Kidney epithelial cell (primary cell): ENCODE measurements at places on chromosomes 7 and 10.

DNA sequence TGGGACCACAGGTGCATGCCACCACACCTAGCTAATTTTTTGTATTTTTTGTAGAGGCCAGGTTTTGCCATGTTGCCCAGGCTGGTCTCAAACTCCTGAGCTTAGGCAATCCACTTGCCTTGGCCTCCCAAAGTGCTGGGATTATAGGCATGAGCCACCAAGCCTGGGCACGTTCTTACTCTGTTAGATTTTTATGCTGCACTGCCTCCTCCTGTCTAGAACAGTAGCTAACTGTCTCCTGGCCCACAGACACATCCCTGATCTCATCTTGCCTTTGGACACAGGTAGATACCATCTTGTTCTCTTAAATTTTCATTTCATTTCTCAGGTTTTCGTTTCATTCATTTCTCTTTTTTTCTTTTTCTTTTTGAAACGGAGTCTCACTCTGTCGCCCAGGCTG is 41.1 kb downstream of the BLVRA start:
- DNase-seq = no peak

DNA sequence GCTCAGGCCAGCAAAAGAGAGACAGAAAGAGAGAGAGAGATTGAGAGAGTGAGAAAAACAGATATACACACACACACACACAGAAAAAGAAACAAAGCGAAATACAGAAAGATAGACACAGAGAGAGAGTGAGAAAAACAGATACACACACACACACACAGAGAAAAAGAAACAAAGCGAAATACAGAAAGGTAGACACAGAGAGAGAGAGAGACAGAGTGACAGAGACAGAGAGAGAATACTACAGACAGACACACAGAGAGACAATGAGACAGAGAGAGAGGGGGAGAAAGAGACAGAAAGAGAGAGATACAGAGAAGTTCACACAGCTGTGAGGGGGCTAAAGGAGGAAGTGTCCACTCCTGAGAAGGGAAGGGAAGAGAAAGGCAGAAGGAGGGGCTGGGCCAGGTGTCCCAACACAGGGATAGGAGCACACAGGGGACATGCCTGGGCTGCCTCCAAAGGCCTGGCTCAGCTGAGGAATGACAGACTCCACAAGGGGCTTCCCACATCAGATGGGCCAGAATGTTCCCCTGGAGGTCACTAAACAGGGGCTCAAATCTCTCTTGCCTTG is 4.3 kb downstream of the GCK start:
- no peak for DNase-seq

GRCh38 chr7:50779427-50779826 is 3.3 kb downstream of the GRB10 start:
- DNase-seq = no peak

DNA sequence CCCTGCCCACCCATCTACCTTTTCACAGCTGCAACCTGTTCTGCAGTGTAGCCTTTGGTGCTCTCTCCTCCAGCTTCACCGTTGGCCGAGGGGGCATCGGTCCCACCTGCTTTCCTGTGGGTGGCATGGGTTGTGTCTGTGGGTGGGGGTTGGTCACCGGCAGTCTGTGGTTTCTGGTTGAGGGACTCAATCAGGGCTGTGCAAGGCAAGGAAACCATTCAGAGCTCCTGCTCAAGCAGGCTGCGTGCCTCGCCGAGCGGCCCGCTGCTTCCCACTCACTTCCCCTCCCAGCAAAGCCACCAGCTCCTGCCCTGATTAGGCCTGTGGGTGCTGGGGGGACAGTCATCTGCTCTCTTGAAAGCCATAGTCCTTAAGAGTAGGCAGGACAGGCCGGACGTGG is 9.8 kb downstream of the DNAJB12 start:
- DNase-seq = no peak

DNA sequence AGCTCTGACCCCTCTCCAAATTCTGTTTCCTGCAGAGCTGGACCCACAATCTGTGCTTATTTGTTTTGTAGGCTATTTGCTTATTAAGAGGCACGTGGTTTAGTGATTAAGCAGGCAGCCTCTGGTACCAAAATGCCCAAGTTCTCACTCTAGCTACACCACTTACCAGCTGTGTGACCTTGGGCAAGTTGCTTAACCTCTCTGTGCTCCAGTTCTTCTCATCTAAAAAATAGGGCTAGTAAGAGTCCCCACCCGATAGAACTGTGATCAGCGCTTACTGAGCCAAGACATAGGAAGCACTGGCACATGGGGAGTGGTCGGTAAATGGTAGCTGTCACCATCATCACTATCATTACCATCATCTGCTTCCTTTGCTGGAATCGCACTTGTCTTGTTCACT is 20.8 kb downstream of the C10orf105 start:
- DNase-seq = no peak

DNA sequence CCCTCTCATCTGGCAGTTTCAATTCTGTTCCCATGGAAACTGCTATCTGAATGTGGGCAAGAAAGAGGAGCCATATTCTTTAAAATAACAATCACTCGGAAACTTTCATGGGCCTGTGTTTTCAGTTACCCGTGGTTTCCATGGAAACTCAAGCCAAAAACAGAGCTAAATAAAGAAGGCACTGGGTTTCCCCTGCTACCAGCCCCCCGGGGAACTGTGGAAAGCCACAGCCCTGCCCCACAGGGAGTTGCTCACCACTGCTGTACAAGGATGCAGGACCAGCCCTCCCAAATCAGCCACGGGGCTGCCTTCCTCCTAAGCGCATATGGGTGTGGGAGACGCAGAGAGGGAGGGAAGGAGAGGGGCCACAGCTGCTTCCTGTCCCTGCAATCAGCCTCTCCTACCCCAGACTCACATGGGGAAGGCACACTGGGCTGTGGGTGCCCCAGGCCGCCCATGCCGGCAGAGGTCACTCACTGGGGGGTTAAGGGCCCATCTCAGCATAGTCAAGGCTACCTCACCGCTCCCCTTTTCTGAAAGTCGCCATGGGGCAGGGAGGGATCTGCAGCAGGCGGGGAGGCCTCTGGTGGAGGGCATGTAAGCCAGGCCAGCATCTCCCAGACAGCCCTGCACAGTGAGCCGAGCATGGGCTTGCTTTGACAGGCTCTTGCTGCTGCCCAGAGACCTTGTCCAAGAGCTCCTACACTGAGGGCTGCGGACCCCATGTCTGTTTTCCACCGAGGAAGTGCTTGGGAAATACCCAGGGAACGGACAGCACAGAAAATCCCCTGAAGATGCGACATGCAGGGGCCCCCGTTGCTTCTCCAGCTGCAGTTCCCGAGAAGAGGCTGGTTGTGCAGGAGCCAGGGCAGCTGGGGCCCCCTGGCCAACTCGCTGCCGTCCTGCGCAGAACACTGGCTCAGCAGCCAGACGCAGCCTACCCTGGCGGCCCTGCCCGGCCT is 157.3 kb upstream of the PPP2R2D start:
- no peak for DNase-seq

- DNase-seq = no peak
These were observed 6.1 kb upstream of the HOXA2 start for GRCh38 chr7:27108390-27109127.

DNA sequence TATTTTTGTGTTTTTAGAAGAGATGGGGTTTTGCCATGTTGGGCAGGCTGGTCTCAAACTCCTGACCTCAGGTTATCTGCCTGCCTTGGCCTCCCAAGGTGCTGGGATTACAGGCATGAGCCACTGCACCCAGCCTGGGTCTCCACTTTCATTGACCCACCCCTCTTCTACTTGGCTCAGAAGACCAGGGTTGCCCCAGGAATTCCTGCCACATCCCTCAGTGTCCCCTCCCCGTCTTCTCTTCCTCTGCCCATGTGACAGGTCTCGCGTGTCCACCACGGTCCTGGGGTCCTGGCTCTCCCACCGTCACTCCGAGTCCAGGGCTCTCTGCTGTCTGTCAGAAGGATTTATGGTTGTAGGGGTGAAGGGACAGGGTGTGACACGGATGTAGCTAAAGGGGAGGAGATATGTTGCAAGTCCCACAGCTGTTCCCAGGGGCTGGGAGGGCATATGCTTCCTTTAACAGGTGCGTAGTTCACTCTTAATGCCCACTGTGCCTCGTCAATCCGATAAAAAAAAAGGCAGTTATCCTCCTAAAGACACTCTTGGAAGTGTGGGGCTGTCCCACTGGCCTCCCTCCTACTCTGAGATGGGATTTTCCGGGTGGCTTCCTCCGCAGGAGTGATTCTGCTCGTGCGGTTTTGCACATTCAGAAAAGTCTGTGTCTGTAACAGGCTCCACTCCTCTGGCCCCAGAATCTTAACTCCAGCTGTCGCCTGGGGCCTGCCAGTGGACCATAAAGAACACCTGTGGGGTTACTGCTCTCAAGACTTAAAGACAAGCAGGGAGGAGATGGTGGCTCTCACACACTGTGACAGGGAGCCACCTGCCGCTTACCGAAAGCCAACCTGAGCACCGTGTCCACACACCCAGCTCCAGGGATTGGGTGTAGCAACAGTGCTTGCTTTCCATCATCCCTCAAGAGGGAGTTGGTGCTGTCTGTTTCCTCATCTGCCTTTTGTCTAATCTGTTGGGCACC is 36.7 kb upstream of the SHH start:
- no peak for DNase-seq

DNA sequence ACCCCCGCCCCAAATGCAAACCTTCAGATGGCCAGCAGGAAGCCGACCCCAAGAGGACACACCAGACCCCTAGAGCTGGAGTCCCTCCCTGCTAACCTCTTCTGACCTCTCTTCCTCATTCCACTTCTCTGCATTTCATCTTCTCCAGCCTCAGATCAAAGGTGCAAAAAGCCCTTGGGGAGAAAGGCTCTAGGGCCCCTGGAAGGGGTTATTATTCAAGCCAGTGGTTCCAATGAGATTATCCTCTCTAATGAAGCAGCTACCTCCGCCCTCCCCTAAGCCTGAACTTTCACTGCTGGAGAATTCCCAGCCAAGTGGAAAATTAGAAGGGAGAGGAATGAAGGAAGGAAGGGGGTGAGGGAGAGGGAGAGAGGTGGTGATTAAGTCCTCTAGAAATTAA is 343.9 kb downstream of the PLXNA4 start:
- DNase-seq = no peak

DNA sequence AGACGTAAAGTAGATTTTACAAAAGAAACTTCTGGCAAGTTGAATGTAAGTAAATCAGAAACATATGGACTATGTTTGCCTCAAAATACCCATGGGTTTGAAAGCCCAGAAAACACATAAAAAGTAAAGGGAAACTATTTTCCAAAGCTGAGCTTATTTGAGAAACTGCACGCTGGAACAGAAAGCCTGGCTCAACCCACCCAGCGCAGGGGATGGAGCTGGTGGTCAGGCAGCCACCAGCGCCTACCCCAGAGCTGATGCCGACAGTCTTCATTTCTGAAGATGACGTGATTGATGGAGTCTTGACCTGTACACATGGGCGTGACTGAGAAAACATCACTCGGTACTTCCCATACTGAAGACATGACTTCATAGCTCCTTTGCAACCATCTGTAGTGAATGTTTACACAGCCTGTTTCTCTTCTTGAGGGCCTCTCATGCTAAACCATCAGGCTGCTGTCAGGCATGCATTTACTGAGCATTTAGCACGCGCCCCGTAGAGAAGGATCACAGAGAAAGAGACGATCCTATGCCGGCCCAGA is 232.6 kb upstream of the AUTS2 start:
- DNase-seq = peak; percentile 35
